NCI-H774 (cell line): ENCODE measurements at places on chromosomes 7 and 10.

DNA sequence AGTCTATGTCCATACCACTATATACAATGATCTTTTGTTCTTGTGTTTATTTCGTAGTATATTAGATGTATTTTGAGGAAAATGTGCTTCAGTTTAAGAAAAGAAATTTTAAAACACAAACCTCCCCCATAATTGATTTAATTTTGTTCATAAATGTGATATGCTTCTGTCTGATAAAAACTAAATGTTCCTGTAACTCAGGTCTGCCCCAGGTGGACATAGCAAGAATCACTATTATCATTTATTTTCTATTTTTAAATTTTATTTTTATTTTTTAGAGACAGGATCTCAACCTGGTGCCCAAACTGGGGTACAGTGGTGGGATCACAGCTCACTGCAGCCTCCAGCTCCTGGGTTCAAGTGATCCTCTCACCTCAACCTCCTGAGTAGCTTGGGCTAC is 43.2 kb downstream of the BEND7 start:
- no peak for DNase-seq

DNA sequence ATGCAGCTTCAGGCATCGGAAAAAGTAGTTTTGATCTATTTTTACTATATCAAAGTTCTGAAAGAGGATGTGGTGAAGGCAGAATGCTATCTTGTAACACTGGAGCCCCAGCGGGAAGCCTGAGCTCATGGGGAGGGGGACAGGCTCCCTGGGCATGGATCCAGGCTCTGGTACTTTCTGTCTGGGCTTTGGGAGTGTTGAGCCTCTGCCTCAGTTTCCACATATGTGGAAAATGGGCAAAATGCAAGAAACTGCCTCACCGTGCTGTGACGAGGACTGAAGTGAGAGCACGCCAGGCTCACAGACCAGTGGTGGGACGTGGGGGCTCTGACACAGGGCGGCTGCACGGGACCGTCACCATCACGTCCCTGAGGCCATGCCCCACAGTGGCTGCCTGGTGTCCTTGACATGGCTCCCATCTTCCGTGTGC is 182.9 kb upstream of the SHH start:
- DNase-seq: no peak

DNA sequence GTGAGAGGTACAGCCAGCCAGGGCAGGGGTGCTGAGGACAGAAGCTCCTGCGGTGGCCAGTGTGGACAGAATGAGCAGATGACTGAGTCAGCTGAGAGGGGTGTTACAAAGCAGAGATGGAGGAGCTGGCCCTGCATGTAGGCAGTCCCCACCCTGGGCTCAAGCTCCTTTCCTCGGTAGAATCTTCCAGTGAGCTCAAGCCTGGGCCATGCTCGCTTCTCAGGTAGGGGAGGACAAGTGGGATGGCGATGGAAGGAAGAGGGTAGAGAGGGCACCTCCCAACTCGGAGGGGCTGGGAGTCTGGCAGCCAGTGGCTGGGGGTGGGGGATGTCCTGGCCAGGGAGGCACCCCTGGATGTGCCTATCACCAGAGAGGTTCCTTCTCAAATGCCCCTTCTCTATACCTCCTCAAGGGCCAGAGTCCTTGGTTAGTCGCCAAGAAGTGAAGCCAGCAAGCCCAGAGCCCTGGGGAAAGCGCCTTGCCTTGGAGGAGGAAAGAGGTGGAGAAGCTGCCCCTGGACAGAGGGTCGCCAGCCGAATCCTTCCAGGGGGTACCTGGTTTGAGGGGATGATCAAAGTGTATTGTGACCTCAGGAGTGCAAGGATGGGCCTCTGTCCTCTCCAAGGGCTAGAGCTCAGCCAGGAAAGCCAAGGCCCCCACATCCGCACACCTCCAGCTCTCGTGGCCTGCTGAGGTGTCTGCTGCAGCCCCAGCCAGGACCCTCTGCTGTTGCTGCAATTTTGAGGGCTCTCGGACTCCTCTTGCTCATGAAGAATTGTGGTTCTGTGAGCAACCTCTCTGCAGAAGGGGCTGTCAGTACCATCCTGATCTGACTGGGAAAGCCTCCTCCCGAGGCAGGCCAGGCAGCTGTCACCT is 88.6 kb upstream of the MACROH2A2 start:
- no peak for DNase-seq

- peak; percentile 6 for DNase-seq
Observed at GRCh38 chr10:93352638-93353383, 129.3 kb downstream of the MYOF start.
